ENCODE measurements at places on chromosomes 5 and 9.
A peak's percentile ranks its signal among the peaks of the same experiment; 100 is the strongest.

GRCh38 chr9:111945216-111945615, 48.6 kb downstream of the UGCG start:
- no peak for DNase-seq

DNA sequence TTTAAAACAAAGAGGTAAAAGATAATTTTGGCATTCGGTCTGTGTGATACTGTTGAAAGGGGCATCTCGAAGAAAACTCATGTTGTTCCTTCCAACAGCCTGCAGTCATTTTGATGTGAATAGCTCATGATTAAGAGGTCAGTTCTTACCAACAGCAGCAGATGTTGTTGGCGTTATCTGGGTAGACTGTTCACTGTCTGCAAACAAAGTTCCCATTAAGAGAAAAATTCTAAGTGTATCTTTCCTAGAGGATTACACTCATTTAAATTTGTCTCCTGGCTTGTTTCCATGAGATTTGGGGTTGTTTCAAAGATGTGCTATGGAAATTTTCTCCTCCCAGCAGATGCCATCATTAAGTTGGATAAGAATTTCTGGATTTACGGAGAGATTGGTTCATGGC, 138.2 kb upstream of the RORB start:
- no peak for DNase-seq

DNA sequence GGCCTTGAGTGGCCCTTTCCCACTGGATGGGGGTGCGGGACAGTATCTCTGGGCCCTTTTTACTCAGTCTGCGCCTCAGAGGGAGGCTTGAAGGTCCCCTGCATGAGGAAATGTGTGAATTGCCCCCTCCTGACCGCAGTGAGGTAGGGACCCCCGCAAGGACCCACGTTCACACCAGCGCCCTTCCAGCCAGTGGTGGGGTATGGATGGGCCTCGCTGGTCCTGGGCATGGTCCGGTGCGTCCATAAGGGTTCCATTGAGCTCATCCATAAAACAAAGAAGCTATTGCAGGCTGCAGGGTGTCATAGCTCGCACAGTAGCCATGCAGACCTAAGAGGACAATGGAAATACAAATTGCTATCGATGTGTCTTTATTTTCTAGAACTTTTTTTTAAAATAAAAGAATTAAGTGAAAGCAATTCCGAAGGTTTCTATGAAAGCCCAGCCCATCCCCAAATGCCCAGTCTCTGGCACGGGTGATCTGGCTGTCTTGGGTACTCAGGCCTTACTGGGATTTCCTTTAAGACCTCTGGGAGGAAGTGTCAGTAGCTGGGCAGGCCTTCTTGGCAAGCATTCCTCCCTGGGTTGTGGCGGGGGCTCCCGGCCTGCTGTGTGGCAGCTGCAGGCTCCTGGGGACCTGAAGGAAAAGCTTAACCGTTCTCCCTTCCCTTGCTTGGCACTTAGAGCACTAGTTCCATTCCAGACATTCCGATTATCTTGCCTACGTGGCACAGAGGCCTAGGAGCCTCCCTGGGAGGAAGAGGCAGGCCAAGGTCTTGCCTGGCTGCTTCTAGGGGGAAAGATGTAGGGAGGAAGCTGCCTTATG, 1.5 kb upstream of the SEMA5A start:
- no peak for DNase-seq

DNA sequence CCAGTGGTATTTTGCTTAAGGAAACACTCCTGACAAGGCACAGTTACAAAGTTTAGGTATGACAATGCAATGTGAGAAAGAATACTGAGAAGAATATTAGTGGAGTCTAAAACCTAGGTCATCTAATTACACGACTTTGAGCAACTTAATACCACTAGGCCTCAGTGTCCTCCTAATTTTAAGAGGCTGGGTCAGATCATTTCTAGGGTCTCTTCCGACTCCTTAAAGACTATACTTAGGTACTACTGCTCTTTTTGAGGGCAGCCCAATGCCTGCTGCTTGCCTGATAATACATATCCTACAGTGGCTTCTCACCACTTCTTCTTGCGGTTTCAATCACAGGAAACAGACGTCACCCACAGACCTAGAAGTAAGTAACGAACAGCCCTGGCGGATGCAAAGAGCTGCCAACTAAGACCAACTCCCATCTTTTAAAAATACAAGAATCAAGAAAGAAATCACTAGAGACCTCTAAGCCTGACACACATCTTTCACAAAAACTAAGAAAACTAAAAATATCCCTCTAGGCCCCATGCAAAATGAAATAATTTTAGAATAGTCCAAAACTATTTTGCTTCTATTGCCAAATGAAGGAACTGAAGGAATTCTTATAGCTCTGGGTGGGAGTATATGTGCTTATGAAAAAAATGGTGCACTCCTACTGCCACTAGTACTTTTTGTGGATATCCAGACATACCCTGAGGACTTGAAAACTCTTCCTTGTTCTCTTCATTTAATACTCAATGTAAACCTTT, 13.1 kb downstream of the DIAPH1 start:
- DNase-seq, result no peak

GRCh38 chr9:89436963-89437625, 60.8 kb downstream of the SEMA4D start:
- DNase-seq, result no peak

GRCh38 chr5:172820046-172820767, 13.8 kb upstream of the ERGIC1 start:
- no peak for DNase-seq

- no peak for DNase-seq
Measured at GRCh38 chr5:157594675-157595459, 19.3 kb upstream of the ADAM19 start.

DNA sequence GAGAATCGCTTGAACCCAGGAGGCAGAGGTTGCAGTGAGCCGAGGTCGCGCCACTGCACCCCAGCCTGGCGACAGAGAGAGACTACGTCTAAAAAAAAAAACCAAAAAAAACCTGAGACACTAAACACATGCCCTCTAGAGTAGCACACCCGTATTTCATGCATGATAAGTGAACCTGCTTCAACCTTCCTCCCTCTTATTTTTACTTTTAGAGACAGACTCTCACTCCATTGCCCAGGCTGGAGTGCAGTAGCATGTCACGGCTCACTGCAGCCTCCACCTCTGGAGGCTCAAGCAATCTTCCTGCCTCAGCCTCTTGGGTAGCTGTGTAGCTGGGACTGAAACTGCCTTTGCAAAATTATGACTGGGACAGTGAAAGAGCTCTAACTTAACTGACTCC, 17.6 kb upstream of the NANS start:
- no peak for DNase-seq

GRCh38 chr9:75200892-75201470, 112.7 kb downstream of the OSTF1 start:
- DNase-seq, result no peak

GRCh38 chr9:2570615-2571479, 50.7 kb upstream of the VLDLR start:
- DNase-seq, result no peak

DNA sequence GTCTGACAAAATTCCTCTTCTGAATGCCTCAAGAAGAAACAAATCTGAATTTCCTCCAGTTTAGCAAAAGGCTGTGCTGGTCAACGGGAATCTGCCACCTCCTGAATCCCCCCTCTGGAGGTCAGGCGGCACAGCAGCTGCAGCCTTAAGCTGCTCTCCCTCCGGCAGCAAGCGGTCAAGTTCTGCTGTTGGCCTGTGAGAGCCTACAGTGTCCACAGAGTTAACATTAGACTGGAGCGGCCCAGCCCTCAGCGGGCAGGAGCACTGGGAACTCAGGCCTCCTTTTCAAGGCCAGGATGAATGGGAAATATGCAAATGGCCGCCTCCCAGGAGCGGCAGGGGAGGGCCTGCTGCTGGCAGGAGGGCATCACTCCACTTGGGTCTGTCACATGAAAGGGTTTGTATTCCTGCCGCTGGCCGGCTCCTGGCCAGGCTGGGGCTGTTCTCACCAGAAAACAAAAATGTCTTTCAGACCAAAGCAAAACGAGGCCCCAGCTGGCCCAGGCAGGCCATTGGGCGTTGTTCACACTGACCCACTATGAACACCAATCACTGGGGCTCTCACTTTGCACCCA, 8.2 kb downstream of the ACSL6 start:
- peak; percentile 88 for DNase-seq

DNA sequence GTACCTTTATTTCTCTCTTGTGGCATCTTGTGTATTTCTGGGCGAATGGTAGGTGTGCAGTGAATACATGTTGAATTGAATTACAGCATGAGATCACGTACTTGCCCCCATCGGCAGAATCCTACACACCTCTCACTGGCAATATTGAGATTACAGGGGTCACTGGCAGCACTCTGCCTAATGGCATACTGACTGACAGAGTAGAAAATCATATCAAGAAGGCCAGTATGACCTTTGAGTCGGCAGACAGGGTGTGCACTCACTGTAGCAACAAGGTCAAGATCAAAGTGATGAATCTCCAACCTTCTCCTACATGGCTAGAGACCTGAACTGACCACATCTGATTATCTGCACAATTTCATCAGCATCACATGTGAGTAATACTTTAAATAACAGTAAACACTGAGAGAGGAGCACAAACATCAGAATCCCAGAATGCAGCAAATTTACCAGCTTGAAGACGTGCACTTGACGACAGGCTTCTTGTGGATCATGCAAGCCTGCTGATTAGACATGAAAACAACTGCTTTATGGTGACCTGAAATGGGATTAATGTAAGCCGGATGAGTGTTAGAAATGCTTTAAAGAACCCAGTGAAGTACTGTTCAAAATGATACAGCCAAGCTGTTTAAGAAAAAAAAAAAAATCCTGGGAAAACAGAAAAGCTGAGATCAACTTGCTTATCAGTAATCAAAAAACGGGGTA, 267.1 kb upstream of the EFNA5 start:
- no peak for DNase-seq

DNA sequence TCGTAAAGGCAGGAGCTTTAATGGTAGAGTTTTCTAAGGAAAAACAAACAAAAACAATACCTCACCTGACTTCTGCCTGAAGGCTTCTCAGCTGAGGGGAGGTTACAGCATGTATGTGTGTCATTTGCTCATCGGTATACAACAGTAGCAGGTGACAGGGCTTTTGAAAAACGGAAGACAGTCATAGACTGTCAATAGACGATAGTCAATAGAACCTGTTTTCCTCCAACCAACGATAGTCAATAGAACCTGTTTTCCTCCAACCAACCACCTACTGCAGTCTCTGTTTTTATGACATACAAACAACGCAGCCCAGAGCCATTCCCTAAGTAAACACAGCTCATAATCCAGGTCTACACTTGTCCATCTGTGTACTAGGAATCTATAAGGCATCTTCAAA, 74.6 kb downstream of the RETREG1 start:
- DNase-seq, result no peak

- no peak for DNase-seq
Measured at GRCh38 chr5:44099643-44100042, 289.6 kb downstream of the FGF10 start.

DNA sequence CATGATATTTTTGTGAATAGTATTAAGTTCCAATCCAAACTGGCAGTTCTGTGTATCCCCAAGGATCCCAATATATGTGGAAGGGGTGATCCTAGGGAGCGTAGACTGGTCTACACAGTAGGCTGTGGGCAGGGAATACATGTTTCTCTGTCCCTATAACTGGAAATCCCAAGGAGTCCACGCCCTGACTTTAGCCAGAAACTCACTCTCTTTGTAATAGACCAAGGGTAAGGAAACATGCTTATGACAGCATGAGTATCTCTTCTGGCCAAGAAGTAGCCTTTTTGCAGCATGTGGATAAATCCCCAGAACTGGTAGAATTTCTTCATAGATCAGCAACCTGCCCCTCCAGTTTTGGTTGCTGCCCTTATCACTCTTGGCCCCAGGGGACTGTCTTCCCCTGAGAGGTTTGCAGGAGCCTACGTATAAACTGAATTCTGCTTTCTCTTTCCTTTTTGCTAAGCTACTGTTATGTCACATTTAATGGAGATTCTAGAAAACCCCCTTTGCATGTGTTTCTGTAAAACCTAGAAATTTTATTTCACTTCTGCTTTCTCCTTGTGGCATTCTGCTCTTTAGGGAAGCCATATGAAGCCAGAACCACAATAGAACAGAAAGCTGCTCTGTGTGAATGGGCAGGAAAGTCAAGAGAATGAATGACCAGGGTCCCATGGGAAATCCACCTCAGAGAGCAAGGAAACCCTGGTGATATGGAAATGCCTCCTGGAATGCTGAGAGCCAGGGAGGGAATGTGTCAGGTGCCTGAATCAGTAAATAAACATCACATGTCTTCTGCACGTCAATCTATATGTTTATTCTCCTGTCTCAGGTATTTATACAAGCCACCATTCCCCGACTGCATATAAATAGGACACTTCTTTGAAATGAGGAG, 3.5 kb downstream of the IFNA2 start:
- no peak for DNase-seq

DNA sequence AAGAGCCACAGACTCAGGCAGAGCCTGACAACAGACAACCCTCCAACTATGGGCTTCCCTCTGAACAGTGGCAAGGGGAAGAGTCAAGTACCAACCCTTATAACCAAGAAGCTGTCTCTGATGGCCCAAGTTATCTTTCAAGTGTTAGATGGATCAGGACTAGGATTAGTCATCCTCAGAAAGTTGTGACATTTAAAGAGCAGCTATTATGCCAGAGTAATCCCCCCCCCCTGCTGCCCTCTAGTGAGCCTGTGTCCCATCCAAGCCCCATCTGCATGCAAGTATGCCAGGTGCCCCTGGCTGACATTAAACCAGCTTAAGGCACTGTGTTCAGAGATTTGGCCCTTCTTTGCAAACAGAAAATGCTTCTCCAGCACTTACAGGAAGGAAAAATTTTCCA, 16.8 kb upstream of the SPATA31D1 start:
- DNase-seq, result no peak

DNA sequence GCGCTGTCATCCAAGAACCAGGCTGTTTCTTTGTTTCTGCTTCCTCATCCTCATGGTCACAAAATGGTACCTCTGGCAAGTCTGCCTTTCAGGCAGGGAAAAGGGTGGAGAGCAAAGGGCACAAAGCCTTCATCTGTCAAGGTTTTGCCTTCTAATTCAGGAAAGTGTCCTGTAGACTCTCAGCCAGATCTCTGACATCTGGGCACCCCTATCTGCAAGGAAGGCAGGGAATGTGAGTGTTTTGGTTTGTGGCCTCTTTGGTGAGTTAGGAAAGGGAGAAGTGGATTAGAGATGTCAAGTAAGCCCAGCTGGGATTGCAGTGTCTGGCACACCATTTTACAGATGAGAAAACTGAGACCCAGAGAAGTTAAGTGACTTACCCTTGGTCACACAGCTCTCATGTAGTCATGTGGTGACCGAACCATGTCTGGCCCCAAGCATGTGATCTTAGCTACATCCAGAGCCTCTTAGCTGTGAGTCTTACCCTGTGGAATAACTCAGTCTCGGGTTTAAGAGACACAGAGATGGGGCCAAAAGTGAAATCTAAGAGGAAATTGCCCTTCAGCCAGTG, 115.6 kb upstream of the SAP30L start:
- no peak for DNase-seq

GRCh38 chr5:9987101-9987500, 262.6 kb downstream of the ATPSCKMT start:
- DNase-seq, result no peak

DNA sequence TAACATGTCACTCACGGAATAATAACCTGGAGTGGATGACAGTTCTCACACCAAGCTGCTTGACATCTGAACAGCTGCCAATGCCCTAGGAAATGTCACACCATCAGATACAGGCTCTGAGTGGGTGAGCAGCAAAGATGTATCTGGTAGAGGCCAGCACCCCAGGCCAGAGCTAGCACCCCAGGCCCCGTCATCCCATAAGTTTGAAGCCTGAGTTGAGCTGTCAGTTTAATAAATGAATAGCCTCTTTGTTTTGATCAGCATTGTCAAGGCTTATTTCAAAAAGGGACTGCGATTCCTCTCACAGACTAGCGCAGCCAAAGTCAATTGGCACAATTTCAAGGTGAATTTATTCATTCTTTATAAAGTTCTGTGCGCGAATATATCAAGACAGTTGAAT, 1327.1 kb downstream of the MAT2B start:
- DNase-seq, result no peak

Measured in C1 segment of cervical spinal cord (tissue), 14 donors.